ENCODE measurements at places on chromosomes 2 and 18.

DNA sequence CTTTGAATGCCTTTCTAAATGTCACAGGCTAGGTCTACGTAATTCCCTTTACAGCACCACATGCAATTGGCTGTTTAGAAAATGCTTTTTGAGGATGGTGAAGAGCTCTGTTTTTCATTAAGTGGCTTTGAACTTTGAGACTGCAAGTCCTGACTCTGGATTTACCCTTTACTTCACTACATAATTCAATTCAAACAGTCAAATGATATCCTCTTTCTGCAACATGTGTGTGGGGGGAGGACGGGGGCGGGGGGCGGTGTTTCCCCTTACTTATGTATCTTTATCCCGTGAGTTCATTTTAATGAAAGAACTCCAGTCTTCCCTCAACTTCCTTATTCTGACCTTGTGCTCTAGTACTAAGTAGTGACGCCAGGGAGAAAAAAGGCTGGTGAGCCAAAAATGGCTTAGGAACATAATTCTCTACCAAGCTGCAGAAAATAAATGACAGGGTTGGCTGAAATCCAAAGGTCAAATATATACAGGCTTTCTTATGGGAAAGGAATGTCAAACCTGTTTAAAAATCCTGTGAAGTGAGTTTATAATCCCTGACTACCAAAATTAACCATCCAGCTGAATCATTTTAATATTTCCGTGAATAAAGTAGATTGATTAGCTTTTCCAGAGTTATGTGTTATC is 119.6 kb downstream of the SLC8A1 start:
- no peak for DNase-seq

- no peak for DNase-seq
These were observed 77.2 kb upstream of the NDUFV2 start for GRCh38 chr18:9025091-9025838.

DNA sequence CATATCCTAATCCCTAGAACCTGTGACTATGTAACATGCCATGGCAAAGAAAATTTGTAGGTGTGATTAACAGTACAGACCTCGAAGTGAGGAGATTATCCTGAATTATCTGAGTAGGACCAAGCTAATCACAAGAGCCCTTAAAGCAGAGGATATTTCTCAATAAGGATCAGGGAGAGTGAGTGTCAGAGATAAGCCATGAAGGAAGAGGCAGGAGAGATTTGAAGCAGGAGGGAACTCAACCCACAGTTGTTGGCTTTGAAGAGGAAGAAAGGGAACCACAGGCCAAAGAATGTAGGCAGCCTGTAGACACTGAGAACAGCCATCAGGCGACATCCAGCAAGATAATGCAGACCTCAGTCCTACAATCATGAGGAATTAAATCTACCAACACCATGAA is 229.3 kb downstream of the NBAS start:
- DNase-seq = no peak

DNA sequence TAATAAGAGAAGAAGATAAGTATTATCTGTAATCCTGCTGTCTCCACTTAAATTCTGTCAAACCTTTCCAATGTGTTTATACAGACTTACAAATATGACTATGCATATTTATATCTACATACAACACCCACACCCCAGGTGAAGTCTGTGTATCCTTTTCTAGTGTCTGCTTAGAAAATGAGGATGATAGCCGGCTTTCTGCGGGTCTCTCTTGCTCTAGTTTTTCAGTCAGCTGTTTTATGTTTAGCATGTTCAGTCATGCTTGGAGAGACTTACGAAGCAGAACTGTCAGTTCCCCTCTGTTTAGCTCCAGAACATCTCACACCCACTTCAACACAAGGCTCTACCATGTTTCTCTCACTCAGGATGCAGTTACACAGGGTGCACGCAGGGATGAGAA is 137.3 kb upstream of the NFATC1 start:
- peak; percentile 12 for DNase-seq

DNA sequence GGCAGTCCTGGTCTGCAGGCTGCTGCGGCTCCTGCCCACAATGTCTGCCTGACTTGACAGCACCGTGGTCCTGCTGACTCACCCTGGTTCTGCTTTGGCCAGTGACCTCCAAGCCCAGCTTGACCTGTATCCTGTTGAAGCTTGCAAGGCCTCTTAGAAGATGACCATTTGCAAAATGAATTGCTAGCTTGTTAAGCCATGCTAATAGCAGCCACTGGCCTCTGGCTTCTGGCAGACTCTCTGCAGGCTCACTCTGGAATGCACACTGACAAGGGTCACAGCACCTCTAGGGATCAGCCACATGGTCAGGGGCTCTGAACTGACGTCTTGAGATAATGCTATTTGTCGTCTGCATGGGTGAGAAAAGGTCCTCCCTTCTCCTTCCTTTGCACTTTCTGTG is 25.9 kb downstream of the CNGA3 start:
- DNase-seq = no peak

DNA sequence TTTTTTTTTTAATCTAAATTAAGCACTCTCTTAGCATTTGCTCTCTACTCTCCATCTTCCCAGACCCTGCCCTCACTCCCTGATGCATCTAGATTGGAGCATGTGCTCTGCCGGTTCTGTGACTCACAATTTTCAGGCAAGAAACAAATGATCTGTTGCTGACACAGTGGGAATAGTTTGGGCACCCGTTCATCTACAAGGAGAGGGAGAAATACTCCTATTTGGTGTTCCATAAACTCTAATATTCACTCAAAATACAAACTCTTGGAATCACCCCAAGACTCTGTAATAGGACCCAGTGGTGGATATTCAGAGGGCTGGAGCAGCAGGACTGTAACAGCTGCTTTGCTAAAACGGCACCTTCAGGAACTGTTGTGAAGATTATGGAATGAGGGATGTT is 37.1 kb upstream of the LINC00305 start:
- DNase-seq = no peak

DNA sequence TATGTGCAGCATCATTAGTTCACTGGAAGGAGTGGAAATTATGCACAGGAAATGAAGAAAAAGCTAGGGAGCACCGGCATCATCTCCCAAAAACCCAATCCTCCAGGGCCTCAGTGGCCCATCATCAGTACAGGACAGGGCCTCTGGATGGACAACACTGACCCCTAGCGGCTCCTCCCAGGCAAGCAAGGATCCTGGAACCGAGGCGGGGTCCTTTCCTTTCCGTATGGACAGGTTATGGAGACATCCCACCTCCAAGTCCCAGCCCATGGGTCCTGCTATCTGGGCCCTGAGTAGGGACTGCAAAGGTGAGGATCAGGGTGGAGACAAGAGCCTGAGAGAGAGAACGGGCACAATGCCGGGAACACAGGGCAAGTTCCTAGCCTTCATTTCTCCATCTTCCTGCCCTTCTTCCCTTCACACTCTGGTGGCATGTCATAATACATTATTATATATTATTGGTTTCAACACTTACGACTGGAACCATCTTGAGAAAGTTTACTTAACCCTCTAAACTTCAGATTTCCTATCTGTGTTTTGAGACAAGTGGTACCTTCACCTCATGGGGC is 68.2 kb downstream of the ZNF516 start:
- no peak for DNase-seq

DNA sequence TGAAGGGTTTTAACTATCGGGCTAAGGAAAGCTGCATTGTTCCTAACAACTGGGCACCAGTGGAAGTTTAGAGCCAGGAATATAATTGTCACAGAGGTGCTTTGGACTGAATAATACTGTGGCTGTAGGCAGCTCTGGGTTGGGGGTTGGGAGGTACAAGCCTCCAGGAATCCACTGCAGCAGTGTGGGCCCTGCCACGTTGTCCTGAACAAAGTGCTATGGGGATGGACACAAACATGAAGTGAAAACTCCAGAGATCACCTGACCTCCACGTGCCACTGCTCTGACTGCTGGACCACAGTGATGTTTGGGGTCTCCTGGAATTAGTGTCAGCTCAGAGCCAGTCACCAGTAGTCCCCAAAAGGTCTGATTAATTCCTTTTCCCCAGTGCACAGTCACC is 110.9 kb downstream of the BCL2 start:
- DNase-seq = no peak

- no peak for DNase-seq
These were observed 644.3 kb upstream of the FSHR start for GRCh38 chr2:49798570-49798969.

DNA sequence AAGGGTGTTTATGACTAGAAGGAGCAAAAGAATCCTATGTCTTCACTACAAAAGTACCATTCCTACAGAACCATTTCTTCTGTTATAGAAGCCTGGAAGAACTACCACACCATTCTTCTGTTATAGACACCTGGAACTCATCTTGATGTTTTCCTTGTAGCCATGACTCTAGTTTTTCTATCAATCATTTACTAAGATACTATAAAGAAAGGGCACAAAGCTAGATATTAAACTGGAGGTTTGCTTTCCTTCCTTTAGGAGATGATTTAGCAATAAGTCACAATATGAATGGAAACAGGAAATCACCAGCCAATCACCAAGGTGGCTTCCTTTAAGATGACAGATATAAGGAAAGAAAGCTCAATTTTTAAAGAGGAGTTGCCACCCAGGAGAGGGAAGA is 100.3 kb upstream of the NEUROD1 start:
- no peak for DNase-seq

- no peak for DNase-seq
These were observed 867.3 kb downstream of the TRIB2 start for GRCh38 chr2:13584020-13584419.

DNA sequence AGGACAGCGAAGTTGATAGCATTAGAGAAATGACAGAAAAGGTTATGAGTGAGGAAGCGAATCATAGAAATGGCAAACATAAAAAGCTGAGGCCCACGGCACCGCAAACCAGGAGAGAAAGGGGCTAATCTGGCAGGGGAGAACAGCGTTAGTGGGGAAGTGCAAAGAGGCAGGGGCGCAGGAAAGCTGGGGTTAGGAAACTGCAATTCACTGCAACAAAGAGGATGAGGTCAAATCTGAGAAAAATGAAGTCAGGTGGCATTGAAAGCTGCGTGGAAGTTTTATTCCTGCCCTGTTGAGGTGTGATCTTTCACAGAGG is 653 bp upstream of the ABI2 start:
- no peak for DNase-seq

DNA sequence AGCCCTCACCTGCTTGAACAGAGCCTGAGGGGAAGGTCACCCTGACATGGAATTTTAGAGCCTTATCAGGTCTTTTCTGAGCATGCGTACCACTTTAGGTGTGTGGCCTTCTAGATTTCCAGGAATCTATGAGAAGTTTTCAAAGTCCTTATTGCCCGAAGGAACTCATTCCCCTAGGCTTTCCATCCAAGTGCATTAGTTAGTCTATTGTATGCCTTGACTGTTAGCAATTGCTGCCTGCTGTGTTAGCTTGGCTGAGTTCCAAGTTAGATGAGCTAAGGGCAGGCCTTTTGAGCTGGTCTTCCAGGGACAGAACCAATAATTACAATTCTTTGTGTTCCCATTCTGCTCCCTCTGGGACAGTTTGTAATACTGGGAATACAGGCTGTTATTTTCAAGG is 30.8 kb upstream of the PUM2 start:
- DNase-seq = no peak

GRCh38 chr2:228426502-228427216 is 245.2 kb upstream of the SPHKAP start:
- no peak for DNase-seq

- no peak for DNase-seq
These were observed 3.4 kb downstream of the HS6ST1 start for GRCh38 chr2:128315122-128315828.

DNA sequence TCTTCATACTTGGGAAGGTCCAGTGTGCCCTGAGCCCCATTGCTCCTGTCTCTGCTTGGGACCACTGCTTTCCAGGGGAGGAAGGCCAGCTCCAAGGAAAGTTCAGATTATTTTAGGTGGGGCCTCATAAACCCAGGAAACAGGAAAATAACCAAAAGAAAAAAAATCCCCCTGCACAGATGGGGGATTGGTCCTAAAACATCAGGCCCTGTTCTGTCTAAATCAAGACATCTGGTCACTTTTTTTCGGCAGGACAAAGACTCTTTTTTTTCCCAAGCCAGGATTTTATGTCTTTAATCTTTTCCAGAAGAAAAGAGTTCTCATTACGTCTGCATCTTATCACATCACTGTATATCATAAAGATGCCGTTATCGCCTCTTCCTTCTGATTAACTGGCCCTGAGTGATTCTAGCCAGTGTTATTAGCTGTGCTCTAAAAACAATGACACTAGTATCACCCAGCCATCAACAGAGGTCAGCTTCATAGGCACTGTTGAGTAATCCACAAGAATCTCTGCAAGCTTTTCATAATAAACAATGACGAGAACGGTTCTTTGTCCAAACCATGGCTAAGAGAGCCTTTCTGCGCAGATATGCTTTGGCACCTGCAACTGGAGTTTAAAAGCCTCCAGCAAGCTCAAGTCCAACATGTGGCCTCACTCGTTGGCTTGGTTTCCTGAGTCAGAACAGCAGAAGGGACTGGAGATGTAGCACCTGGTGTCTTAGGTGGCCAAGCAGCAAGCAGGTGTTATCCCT is 138.2 kb downstream of the VAPA start:
- DNase-seq = no peak

- DNase-seq = peak; percentile 34
These were observed 65.5 kb upstream of the ATG16L1 start for GRCh38 chr2:233185963-233186362.

- no peak for DNase-seq
These were observed 123.3 kb downstream of the ACKR3 start for GRCh38 chr2:236692937-236693336.

GRCh38 chr2:211709389-211709788 is 829.2 kb downstream of the ERBB4 start:
- DNase-seq = no peak

GRCh38 chr2:196104066-196104465 is 35.4 kb upstream of the DNAH7 start:
- no peak for DNase-seq

GRCh38 chr18:70082430-70082829 is 123.1 kb downstream of the RTTN start:
- DNase-seq = no peak

DNA sequence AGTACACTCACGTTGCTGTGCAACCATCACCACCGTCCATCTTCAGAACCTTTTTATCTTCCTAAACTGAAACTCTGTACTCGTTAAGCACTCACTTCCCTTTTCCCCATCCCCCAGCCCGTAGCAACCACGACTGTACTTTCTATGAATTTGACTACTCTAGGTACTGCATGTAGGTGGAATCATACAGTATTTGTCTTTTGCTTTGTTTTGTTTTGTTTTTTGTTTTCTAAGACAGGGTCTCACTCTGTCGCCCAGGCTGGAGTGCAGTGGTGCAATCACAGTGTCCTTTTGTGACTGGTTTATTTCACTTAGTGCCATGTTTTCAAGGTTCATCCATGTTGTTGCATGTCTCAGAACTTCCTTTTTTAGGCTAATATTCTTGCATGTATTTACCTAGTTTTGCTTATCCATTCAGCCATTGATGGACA is 7.0 kb upstream of the TYMS start:
- DNase-seq = peak; percentile 72

DNA sequence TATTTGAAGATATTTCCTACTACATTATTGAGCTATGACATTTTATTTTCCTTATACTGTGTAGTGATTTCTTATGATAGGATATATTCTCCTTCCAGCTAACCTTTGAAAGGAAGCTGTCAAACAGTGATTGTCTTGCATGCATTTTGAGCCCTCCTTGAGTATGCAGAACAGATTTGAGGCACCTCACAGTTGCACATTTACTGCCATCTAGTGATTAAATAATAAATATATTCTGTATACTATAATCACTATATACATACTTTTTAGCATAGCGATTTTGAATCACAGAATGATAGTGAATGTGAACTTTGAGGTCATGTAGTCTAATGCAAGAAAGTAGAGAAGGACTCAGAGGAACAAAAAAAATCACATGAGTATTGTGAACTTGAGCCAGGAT is 268.4 kb upstream of the CDH19 start:
- peak; percentile 32 for DNase-seq
